ENCODE measurements at places on chromosomes 4 and X.

GRCh38 chrX:4225086-4225485 lies 511.6 kb upstream of the PRKX start:
- no peak for DNase-seq

DNA sequence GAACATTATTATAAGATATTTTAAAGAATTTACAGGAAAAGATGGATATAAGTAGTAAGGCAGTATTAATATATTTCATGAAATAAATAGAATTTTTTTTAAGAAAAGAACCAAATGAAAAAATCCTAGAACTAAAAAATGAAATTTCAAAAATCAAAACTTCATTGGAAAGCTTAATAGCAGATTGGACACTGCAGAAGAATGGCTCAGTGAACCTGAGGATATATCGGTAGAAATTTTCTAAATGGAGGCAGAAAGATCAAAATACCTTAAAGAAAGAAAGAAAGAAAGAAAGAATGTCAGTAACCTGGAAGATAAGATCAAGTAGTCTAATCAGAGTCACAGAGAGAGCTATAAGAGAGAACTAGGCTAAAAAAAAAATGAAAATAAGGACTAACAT lies 21.3 kb upstream of the FAM13A start:
- DNase-seq, result no peak

DNA sequence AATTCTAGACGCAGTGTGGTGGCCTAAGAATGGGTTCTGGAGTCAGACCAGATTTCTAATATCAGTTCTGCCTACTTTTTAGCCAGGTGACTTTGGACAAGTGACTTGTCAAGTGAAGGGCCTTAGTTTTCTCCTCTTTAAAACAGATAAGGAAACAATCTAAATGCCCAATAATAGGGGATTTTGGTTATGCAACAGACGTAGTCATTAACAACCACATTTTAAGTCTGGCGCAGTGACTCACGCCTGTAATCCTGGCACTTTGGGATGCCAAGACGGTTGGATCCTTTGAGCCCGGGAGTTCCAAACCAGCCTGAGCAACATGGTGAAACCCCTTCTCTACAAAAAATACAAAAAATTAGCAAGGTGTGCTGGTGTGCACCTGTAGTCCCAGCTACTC lies 2.1 kb upstream of the ZMYM3 start:
- DNase-seq, result no peak

- no peak for DNase-seq
These were observed 117.9 kb upstream of the GPM6A start for GRCh38 chr4:175929932-175930331.

GRCh38 chr4:19005211-19005610 lies 983.7 kb upstream of the LCORL start:
- no peak for DNase-seq

DNA sequence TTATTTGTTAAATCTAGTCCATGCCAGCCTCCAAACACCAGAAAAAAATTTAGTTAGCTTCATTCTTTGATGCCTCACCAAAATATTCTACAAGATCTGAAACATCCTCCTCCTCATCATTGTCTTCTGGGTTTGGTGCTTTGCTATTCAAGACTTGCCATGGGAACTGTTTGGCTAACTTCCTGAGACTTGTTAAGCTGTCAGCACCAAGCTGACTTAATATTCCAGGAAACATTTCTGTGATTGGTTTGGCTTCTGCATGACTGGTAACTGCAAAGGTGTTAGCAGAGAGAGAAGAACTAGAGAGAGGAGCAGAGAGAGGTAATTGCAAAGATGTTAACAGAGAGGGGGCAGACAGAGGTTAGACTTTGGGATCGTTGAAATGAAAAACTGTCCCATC lies 101.3 kb downstream of the PALLD start:
- DNase-seq, result no peak

DNA sequence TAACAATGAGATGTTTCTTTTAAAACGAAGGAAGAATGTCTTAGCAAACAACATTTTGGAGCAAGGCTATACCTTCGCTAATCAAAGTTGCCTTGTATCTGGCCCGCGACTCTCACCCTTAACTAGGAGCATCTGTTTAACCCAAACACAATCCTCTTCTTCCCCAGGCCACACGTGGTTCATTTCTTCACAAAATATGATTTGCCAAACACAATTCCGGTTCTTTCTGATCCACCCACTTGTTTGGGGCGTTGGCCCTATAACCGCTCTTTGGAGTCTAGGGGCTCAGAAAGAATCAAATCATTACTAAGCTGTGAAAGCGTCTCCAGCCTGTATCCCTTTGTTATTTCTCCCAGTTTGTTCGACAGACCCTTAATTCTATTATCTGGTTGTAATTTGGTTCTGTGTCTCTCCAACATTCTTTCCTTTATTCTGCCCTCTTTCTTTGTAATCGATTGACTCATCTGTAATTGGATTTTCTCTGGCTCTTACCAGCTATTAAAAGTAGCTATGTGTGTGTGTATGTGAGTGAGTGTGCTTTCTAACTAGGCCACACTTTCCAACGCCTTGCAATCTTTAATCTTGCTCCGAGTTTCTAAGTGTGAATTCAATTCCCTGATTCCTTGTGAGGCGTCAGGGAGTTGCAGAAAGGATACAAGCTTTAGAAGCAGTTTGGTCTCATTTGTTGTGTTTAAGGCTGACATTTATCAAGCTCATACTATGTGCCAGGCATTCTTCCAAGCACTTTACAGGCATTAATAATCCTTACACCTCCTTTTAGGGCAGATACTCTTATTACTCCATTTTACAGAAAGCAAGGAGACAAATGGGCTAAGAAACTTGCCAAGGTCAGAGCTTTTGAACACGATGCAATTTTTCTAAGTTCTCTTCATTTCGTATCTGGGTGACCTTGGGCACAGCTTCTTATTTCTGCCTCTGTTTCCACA lies 138.6 kb upstream of the CPEB2 start:
- no peak for DNase-seq

GRCh38 chrX:115332832-115333231 lies 43.3 kb downstream of the LUZP4 start:
- DNase-seq, result no peak

DNA sequence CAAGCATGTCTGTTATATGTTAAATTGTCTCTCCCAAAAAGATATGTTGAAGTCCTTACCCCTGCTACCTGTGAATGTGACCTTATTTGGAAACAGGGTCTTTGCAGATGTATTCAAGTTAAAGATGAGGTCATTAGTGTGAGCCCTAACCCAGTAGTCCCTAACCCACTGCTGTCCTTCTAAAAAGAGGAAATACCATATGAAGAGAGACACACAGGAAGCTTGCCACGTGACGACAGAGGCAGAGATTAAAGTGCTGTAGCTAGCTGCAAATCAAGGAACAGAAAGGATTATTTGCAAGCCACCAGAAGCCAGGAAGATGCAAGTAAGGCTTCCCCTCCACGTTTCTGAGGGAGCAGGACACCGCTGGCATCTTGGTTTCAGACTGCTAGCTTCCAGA lies 150.1 kb downstream of the HNRNPD start:
- no peak for DNase-seq

- DNase-seq, result no peak
These were observed 1093.4 kb downstream of the ADGRL3 start for GRCh38 chr4:62293551-62293950.

DNA sequence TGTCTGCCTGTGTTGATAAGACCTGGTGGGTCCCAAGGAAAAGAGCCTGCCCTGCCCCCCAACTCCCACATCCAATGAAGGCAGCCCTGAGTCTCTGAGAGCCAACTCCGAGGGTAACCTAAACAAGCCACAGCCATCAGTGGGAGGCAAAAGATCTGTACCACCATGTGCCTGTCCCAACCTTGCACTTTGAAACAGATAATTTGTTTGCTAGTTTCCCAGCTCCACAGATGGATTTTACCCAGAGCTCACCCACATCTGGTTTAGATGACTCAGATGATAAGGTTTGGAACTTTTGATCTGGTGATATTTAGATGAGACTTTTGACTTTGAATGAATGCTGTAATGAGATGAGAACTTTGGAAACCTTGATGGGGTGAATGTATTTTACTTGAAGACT lies 246.0 kb upstream of the PSAPL1 start:
- DNase-seq, result no peak

DNA sequence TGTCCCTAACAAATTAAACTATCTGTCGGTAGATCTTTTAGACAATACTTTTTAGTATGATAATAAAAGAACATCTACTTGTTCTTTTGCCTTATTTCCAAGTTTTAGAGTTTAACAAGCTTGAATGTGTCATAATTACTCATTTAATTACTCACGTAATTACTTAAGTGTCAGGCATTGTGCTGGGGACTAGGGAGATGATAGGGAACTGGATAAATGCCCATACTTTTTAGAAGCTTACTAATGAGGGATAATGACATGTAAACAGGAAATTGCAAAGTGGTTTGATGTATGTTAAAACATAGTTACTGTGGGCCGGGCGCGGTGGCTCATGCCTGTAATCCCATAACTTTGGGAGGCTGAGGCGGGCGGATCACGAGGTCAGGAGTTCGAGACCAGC lies 158.3 kb downstream of the DMD start:
- DNase-seq, result no peak

DNA sequence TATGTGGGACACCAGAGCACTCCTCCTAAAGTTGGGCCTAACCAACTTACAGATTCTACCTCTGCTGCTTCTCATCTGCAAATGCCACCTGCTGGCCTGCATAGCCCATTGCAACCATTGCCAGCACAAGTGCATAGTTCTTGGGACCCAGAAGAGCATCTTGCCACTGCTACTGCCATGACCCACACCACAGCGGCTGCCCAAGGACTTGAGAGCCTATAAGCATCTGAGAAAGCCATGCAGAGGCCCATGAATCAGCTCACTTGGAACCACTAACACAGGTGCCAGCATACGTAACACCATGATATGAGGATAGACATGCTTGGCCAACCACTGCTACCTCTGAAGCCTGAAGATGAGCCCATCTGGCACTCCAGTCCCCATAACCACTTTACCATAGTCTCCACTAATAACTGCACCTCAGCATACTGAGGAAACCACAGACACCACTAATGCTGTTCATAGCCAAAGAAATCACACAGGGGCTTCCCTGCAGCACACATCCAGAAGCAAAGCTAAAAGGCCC lies 258.1 kb upstream of the AGTR2 start:
- no peak for DNase-seq

DNA sequence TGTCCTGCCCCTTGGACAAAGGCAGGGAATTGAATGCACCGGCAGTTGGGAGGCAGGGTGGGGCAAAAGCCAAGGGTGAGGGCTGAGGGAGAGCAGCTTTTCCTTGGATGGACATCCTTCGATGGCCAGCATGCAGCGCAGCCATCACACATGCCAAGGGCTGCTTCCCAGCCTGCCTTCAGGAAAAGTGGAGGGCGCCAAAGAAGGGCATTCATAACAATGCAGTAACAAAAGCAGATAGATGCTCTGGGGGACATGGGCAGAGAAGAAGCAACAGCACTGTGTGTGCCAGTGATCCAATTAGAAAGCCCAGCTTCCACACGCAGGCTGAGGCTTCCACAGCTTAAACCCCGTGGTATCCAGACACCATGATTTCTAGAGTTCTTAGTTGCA lies 71.5 kb downstream of the TSPAN5 start:
- no peak for DNase-seq

DNA sequence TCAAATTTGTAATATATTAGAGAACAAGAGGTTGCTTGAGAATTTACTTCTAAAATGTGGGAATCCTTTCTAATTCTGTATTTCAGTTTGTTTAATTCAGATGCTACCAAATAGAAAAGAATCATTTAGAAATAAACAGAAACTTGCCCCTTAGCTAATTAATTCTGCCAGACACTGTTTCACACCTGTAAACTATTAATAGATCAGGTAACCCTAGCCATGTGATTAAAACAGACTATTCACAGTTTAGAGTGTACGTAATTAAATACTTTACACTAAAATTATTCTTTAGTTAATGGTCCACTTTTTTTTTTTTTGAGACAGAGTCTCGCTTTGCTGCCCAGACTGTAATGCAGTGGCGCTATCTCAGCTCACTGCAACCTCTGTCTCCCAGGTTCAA lies 124.0 kb downstream of the PTPN13 start:
- no peak for DNase-seq

GRCh38 chr4:90960840-90961239 lies 833.6 kb downstream of the CCSER1 start:
- no peak for DNase-seq

- no peak for DNase-seq
These were observed 22.6 kb downstream of the ADAMTS3 start for GRCh38 chr4:72546456-72546855.

- no peak for DNase-seq
These were observed 1475.5 kb downstream of the PCDH18 start for GRCh38 chr4:136056748-136057147.

DNA sequence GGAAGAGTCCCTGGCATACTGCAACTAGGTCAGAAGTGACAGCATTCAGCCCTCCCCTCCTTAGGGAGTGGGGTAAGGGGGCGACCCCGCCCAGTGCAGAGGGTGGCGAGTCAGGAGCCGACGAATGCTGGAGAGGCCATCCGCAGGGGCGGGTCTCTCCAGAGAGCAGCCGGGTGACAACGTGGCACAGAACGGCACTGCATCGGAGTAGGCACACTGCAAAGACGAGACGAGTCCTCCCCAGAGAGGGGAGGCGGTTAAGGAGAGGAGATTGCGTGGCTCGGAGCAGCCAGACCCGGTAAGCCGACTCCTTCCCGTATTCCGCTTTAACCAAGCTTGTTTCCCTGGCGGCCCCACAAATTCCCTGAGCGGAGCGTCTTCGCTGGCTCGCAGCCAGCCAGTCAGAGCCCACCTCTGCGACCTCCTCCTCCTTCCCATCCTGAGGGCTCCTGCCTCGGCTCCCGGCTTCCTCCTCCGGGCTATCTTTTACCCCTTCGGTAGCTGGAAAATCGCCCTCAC lies 54.9 kb downstream of the LINC00632 start:
- no peak for DNase-seq

DNA sequence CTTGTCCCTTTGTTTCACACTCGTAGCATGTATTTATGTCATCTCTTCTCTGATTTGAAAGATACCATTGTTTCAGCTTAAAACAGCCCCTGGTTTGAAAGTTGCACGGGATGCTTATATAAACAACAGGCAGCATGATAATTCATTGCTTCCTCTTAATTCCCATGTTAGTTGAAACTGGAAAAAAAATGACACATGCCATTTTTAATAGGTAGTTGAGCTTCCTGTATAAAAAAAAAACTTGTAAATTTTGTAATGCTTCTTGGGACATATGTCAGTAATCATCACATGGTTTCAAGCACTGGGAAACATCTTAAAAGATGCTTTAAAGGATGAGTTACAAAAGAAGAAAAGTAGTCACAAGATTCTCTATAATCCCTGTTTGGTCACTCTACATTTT lies 243.0 kb downstream of the PALLD start:
- no peak for DNase-seq

DNA sequence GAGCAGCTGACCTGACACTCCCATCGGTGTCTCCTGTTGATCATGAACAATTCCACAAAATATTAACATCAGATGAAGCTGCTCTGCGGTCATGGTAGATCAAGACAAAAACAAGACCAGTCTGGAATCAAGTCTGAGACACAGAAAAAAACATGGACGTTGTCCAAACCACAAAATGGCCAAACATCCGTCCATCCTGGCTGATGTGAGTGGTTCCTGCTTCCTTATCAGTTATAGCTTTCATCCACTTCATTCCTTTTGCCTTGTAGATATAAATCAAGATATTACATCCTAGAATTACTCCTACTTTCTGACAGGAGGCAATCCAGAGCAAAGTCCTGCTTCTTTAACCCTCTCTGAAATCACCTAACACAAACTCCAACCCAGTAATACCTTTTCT lies 28.8 kb upstream of the PCSK1N start:
- DNase-seq, result no peak
